Activated CD8-positive, alpha-beta memory T cell treated with anti-CD3 and anti-CD28 coated beads, Interleukin-2, amount 10 ng/mL, durations not matched to agents 7 days and 5 days (primary cell): ENCODE measurements at places on chromosomes 6 and 20.

- DNase-seq, result peak; percentile 43
- no peak overlapping the region for H3K4me3 ChIP-seq
- no peak overlapping the region for H3K27ac ChIP-seq
- H3K36me3 ChIP-seq, result no peaks in the 10 kb centered on the region
Measured at GRCh38 chr6:110255211-110255750, 75.1 kb downstream of the CDC40 start.

- DNase-seq, result no peak
- no peak overlapping the region for H3K4me3 ChIP-seq
- no peaks in the 10 kb centered on the region for H3K4me1 ChIP-seq
- no peaks in the 10 kb centered on the region for H3K36me3 ChIP-seq
Measured at GRCh38 chr6:155380666-155381332, 66.5 kb upstream of the TFB1M start.

GRCh38 chr6:25789475-25789874 lies 34.9 kb downstream of the SLC17A4 start:
- H3K27me3 ChIP-seq, result no peaks in the 10 kb centered on the region
- no peak overlapping the region for H3K4me3 ChIP-seq
- no peak overlapping the region for H3K27ac ChIP-seq
- peaks cover 8% of the 10 kb centered on the region for H3K4me1 ChIP-seq

DNA sequence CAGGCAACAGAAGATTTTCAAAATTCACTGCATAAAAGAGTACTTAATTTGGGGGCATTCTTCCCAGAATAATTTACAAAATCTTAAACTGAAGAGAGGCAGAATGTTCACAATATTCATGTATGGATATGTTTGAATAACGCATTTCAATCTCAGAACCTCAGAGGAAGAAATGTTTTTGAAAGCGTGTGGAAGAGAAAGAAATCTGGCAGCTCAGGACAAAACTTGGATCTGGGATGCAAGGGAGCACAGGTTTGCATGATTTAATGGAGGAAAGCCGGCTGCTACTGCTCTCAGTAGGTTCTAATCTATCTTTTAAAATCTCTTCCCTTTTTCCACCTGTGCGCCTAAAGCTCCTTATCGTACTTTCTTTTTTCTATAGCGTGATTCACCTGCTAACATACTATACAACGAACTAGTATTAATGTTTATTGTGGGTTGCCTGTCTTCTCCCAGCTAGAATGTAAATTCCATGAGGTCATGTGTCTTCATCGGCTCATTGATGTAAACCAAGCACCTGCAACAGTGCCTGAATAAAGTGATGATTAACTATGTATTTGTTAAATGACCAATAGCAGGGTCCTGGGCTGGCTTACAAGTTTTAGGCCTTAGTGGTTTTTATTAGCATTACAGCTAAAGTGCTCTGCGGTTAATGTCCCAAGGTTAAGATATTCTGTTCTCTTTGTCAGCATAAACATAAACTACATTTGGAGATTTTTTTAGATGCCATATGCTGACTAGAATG lies 15.3 kb downstream of the PRL start:
- H3K27ac ChIP-seq, result no peak overlapping the region
- no peak overlapping the region for H3K4me3 ChIP-seq
- H3K4me1 ChIP-seq, result no peaks in the 10 kb centered on the region
- no peak for DNase-seq
- no peaks in the 10 kb centered on the region for H3K36me3 ChIP-seq

DNA sequence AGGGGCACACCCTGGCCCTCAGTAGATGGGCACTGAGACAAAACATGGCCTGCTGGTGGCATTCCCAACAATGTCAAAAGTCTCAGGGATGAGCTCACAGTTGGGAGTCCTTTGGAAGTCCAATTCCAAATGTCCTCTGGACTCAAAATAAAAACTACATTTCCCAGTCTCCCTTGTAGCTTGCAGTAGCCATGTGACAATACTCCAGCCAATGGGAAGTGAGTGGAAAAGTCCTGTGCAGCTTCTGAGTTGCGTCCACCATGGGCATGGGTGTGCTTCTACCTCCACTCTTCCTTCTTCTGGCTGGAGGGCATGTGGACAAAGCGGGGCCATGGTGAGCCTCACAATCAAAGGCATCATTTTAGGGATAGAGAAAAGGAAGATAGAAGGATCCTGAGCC lies 5.8 kb upstream of the ADAM33 start:
- H3K36me3 ChIP-seq, result no peaks in the 10 kb centered on the region
- no peaks in the 10 kb centered on the region for H3K4me1 ChIP-seq
- DNase-seq, result no peak
- no peak overlapping the region for H3K4me3 ChIP-seq
- H3K27ac ChIP-seq, result no peak overlapping the region

DNA sequence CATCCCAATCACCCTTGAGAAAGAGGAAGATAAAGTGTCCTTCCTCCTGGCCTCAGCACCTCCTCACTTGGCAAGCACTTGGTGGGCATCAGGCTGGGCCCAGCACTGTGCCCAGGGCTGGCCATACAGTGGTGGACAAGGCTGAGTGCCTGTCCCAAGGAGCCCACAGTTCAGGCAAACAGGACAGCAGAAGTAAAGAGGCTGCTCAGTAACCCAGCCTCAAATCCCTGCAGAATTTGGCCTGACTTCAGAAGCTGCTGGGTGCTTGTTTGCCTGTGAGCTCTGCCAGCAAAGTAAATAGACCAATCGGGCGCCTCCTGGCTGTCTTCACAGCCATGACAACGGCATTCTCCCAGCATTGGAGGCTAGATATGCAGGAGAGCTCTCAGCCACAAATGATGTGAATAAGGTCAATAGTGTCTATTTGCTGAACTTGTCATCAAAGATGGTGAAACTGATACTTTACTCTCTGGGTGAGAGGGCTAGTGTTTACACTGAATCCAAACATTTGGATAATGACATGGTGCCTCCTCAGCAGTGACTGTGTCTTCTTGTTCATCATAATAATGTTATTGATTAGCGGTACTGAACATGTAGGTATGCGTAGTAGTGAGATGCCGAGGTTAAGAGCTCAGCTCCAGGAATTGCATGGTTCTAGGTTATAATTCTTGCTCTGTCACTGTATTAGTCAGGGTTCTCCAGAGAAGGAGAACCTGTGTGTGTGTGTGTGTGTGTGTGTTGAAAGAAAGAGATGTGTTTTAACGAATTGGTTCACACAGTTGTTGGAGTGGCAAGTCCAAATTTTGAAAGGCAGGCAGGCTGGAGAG lies 36.9 kb upstream of the FANCE start:
- no peak overlapping the region for H3K4me3 ChIP-seq
- peaks cover 62% of the 10 kb centered on the region for H3K4me1 ChIP-seq
- no peaks in the 10 kb centered on the region for H3K27me3 ChIP-seq

GRCh38 chr6:56691814-56692213 lies 49.1 kb upstream of the DST start:
- H3K36me3 ChIP-seq, result no peaks in the 10 kb centered on the region
- no peak for DNase-seq
- no peaks in the 10 kb centered on the region for H3K4me1 ChIP-seq
- peaks cover 9% of the 10 kb centered on the region for H3K27me3 ChIP-seq
- H3K4me3 ChIP-seq, result no peak overlapping the region

- peaks cover 32% of the 10 kb centered on the region for H3K36me3 ChIP-seq
- no peak overlapping the region for H3K27ac ChIP-seq
- H3K27me3 ChIP-seq, result no peaks in the 10 kb centered on the region
- no peak for DNase-seq
- no peak overlapping the region for H3K4me3 ChIP-seq
Measured at GRCh38 chr20:36248836-36249235, 12.6 kb downstream of the AAR2 start.

DNA sequence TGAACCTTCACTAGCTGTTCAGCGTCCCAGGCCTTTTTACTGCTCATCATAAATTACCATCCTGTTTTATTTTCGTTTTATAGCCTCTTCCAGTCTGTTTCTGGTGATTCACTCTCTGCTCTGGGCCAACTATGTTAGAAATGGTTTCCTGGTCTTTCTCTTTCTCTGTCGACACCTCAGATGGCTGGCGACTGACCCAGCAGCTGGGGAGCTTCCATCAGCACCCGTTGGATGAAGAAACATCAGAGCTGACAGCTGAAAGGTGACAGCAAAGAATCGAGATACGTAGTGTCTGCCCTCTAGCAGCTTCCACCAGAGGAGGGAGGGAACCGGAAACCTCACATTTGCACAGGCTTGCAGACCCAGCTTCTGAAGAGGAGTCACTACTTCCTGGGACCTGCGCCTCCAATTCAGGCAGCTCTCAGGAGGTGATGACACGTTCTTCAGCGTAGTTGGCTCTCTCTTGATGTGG lies 82.9 kb upstream of the MLN start:
- peak; percentile 61 for DNase-seq
- peaks cover 3% of the 10 kb centered on the region for H3K36me3 ChIP-seq
- H3K4me3 ChIP-seq, result no peak overlapping the region
- H3K27me3 ChIP-seq, result peaks cover 39% of the 10 kb centered on the region
- H3K4me1 ChIP-seq, result peaks cover 15% of the 10 kb centered on the region
